G401 (cell line): ENCODE measurements at places on chromosomes 11 and 22.

DNA sequence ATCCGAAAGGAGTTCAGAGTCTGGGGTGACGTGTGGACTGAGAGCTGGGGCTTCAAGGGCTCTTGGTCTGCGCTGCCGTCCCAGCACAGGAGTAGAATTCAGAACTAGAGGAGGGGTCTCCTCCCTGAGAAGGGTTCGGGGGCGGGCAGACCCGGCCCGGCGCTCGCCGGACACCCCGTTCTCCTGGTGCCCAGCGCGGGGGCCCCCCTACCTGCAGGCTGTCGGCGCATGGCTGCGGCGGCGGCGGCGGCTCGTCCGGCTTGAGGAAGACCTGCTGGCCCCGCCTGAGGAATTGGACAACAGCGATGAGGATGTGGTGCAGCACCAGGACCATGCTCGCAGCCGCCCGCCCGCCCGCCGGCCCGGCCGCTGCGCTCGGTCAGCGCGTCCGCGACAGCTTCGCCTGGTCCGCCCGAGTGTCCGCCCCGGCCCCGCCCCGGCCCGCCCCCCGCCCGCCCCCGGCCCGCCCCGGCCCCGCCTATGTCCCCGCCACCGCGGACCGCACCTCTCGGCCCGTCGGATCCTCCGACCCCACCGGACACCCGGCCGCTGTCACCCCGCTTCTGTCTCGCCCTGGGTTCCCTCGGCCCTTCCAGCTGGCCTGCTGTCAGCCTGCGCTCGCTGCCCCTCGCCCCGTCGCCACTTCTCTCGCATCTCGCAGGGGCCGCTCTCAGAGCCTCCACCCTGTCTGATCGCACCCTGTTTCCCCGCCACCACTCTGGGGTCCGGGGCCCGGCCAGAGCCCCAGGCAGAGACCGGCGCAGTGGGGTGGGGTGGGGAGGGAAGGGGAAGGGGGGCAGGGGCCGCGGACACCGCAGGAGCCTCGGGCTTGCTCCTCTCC lies 32.0 kb downstream of the PDE2A start:
- DNase-seq: peak; percentile 36

DNA sequence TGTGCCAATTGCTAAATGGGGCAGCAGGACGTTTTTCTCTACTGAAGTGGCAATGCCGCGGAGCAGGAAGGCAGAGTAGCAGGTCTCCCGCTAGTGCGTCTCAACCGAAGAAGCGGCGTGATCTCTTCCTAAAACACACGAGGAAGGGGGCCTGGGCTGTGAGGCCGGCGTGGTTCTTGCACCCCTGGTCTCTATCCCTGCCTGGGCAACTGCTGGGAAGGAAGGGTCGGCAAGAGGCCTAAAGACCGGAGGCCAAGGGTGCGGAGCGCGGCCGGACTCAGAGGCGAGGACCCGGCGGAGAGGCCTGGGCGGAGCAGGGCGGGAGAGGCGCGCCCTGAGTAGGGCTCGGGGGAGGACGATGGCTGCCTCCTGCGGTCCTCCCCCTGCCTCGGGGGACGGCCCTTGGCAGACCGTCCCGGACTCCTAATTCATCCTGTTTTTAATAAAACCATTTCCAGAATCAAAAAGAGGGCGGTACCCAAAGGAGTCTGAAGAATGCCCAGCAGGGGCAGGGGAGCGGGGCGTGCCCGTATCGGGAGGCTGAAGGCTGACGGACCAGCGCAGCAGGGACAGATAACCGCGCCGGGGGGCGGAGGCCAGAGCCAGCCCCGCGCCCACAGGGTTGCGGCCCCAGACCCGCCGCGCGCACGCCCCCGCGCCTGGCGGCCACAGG lies 572 bp upstream of the APLP2 start:
- DNase-seq: peak; percentile 71

DNA sequence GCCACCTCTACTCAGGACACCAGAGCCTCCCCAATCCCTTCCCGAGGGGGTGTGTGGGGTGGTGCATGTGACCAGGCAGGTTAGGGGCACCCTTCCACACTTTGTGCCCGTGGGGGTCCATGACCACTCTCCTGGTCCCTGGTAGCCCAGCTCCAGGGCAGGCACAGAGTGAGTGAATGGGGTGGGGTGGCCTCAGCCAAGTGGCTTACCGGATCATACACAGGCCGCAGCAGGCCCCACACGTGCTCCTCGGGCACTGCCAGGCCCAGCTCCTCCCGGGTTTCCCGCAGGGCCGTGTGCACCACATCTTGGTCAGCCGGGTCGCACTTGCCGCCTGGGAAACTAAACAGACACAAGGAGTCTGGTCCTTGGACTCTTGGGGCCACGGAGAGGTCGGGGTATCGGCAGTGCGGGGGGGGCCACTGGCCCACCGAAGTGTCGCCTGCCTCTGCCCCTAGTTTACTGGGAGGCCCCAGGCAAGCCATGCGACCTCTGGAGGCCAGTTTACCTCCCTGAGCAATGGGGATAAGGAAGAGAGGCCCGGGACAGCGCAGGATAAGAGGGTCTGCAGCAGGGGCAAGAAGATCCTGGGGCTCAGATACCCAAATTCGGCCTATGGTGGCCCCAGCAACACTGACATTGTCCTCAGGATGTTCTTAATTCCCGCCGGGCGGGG lies 889 bp downstream of the NUDT8 start:
- DNase-seq: no peak

DNA sequence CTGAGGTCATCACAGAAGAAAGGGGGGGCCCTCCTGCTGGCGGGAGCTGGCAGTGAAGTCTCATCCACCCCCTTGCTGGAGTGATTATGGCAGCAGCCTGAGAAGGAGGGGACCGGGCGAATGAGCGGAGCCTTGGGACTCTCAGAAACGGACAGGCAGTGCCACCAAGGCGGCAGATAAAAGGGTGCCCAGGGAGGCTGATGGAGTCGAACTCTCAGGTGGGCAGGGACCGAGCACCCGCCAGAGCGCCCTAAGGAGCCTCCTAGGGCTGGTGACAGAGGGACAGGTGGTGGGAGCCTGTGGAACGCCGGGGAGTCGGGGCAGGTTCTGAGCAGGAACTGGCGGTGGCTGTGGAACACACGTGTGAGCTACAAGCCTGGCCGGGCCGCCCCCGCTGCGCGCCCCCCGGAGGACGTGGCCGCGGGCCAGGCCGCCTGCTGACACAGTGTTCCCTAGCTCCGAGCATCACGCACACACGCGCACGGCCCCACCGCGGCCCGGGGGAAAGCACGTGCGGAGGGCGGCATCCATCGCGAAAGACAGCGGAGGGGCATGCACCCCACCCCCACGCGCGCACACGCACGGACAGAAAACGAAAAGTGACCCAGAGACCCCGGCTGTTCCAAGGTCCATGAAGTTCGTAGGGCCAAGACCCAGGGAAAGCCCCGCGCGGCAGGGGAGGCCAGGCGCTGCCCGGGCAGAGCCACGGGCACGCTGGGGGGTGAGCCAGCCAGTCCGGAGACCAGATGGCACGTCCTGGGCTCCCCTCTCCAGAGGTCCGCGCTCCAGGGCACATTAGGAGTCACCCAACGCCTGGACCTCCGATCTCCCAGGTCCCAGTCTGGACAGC lies 1.0 kb downstream of the VWCE start:
- DNase-seq: peak; percentile 42

GRCh38 chr11:133619397-133619796 lies 87.1 kb upstream of the OPCML start:
- no peak for DNase-seq

DNA sequence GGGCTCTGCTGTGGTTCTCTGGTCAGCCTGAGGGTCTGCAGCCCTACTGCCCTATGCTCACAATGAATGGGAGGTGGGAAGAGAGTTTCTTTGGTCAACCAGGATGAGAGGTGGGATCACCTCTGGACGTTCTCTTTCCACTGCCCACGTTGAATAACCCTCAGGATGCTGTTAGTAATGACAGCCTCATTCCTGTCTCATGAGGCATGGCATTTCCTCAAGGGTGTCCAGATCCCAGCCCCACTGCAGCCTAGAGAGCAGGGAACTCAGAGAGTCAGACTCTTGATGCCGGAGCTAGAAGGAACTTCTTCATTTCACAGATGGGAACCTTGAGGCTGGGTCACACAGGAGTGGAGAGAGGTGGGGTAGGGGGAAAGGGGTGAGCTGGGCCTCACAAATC lies 196.0 kb downstream of the CEP164 start:
- no peak for DNase-seq

- DNase-seq: no peak
These were observed 108.9 kb upstream of the NCAM1 start for GRCh38 chr11:112852143-112852866.

DNA sequence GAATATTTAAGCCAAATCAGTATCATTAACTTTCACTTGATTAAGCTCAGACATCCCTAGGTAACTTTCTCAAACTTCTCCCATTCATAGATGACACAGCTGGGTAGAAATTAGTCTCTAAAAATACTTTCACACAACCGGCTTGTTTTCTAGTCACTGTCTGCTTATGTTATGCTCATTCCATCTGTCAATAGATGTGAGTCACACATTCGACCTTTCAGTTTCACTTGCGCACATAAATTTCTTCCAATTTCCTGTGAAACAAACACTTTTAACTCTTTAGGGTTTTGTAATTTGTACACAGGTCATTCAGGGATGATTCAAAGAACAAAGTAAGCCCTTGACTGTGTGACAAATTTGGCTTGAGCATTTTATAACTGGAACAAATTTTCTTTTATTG lies 723.0 kb downstream of the KCNA4 start:
- DNase-seq: no peak

GRCh38 chr11:103532133-103532788 lies 423.0 kb downstream of the DYNC2H1 start:
- DNase-seq: no peak

- DNase-seq: no peak
These were observed 33.2 kb downstream of the ACAT1 start for GRCh38 chr11:108154591-108154990.

- no peak for DNase-seq
These were observed 108.9 kb upstream of the DDI1 start for GRCh38 chr11:103927535-103927934.
